ENCODE measurements at places on chromosomes 11 and 22. TPM values are rescaled to one million over a fixed set of nuclear protein-coding genes. Genes with fewer than 3 reads are reported as not detected.

GRCh38 chr22:26374391-26375026 is 54.6 kb upstream of the ASPHD2 start:
- peaks cover 34% of the 10 kb centered on the region for H3K27me3 ChIP-seq
- H3K27ac ChIP-seq = no peak overlapping the region
- DNase-seq = no peak
- no peaks in the 10 kb centered on the region for H3K36me3 ChIP-seq
- no peak overlapping the region for H3K4me3 ChIP-seq

DNA sequence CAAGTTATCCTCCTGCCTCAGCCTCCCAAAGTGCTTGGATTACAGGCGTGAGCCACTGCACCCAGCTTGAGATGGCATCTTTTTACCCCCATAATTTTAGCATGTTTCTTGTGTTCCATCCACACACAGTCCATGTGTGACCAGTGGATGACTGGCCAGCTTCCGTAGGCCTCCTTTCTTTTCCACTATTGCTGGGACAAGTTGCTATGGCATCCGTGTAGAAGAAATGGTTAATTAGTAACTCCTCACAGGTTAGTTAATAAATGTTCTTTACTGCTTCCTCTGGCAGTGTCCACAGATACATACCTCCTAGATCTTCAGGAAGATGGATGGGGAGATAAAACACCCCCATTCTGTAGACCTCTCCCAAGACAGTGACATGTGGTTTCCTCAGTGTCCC is 154.3 kb upstream of the RASSF10 start:
- H3K27ac ChIP-seq = no peak overlapping the region

DNA sequence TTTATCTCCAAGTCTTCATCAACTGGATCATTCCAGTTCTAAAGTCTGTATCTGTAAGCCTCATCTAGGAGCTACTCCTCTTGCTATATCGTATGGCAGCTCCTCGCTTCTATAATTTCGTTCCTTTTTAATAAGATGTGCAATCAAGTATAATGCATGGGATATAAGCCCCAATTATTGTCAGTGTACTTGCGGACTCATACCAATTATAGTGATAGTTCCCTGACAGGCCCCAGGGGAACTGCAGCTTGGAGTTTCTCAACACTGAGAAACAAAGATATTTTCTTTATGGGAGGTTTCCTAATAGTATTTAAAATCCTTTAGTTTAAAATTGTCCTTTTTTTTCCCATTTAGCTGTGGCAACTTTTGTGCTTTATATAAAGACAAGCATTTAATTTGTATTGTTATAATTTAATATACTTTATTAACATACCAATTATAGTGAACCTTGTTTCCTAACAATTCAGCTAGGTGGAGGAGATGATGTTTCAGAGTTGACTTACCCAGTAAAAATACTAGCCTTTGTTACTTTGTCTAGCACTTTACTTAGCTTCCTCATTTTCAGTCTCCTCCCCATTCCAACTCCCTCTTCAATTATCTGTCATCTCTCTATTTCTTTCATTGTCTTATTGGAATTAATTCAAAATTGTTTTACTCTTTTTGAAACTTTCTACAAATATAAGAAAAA is 25.3 kb upstream of the DDX17 start:
- peak overlapping the region; percentile 71 for H3K4me3 ChIP-seq
- H3K36me3 ChIP-seq = peaks cover 6% of the 10 kb centered on the region
- peak overlapping the region; percentile 92 for H3K27ac ChIP-seq
- no peak for DNase-seq
- peaks cover 5% of the 10 kb centered on the region for H3K4me1 ChIP-seq
- no peaks in the 10 kb centered on the region for H3K27me3 ChIP-seq

DNA sequence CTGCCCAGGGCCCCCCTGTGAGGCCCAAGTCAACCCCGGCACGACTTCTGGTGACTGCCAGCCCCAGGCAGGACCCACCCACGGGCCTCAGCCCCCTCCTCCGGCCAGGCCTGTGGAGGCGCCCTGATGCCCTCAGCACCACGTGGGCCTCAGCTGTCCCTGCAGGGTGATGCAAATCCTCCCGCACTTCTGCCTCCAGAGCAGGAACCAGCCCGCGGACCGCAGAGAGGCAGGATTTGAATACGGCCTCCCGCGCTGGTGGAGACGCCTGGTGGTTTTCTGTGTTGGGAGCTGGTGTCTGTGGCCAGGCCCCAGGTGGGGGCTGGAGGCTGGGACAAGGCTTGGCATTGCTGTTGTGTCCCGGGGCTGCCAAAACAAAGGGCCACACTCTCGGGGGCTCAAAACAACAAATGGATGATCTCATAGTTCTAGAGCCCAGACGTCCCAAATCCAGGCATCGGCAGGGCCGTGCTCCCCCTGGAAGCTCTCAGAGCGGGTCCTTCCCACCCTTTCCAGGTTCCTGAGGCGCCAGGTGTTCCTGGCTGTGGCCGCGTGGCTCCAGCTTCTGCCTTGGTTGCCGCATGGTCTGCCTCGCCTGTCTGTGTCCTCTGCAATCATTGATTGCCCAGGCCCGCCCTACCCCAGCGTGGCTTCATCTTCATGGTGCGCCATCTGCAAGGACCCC is 19.4 kb downstream of the TRPM5 start:
- no peak overlapping the region for H3K4me3 ChIP-seq
- H3K27me3 ChIP-seq = no peaks in the 10 kb centered on the region
- H3K4me1 ChIP-seq = no peaks in the 10 kb centered on the region
- DNase-seq = no peak
- no peak overlapping the region for H3K27ac ChIP-seq

- H3K27ac ChIP-seq = peak overlapping the region; percentile 60
- H3K4me1 ChIP-seq = peaks cover 50% of the 10 kb centered on the region
- no peak for DNase-seq
- no peak overlapping the region for H3K4me3 ChIP-seq
- peaks cover 1% of the 10 kb centered on the region for H3K36me3 ChIP-seq
These were observed 7.1 kb downstream of the MYEOV start for GRCh38 chr11:69301081-69301454.

DNA sequence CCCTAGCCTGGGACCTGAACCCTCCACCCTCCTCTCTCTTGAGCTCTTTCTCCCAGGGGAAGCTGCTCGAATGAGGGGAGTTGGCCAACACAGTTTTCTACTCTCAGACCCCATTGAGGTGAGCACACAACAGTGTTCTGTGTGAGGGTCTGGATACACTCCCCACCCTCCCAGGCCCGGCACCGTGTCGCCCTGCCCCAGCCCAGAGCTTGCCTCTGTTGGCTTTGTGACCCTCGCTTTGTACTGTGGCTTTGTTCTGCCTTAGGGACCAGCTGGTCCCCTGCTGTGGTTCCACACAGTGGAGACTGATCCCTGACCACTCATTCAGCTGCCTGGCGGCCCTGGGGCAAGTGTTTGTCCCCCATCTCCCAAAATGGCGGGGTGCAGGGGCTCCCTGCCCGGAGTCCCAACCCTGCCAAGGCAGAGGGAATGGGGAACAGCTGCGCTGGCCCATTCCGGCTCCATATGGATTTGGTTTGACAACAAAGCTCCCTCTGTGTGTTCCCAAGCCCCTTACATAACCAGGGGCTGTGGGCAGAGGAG is 8.3 kb downstream of the ST3GAL4 start:
- DNase-seq = no peak
- H3K36me3 ChIP-seq = no peaks in the 10 kb centered on the region
- peaks cover 3% of the 10 kb centered on the region for H3K4me1 ChIP-seq
- no peaks in the 10 kb centered on the region for H3K27me3 ChIP-seq
- no peak overlapping the region for H3K4me3 ChIP-seq

- H3K36me3 ChIP-seq = no peaks in the 10 kb centered on the region
- no peaks in the 10 kb centered on the region for H3K27me3 ChIP-seq
- peaks cover 5% of the 10 kb centered on the region for H3K4me1 ChIP-seq
These were observed 84.1 kb downstream of the FBLN1 start for GRCh38 chr22:45586651-45587405.

GRCh38 chr11:44997566-44997965 is 46.9 kb upstream of the TP53I11 start:
- peaks cover 7% of the 10 kb centered on the region for H3K27me3 ChIP-seq
- H3K4me3 ChIP-seq = no peak overlapping the region
- no peaks in the 10 kb centered on the region for H3K36me3 ChIP-seq
- H3K27ac ChIP-seq = no peak overlapping the region
- no peak for DNase-seq

GRCh38 chr11:123194337-123195187 is 486 bp downstream of the CLMP start:
- H3K4me1 ChIP-seq = peaks cover 12% of the 10 kb centered on the region
- no peaks in the 10 kb centered on the region for H3K36me3 ChIP-seq
- DNase-seq = no peak
- H3K27me3 ChIP-seq = peaks cover 79% of the 10 kb centered on the region
- H3K4me3 ChIP-seq = peak overlapping the region; percentile 56

GRCh38 chr11:125443767-125444311 is 52.2 kb downstream of the FEZ1 start:
- H3K4me3 ChIP-seq = no peak overlapping the region
- no peaks in the 10 kb centered on the region for H3K36me3 ChIP-seq
- no peak overlapping the region for H3K27ac ChIP-seq

DNA sequence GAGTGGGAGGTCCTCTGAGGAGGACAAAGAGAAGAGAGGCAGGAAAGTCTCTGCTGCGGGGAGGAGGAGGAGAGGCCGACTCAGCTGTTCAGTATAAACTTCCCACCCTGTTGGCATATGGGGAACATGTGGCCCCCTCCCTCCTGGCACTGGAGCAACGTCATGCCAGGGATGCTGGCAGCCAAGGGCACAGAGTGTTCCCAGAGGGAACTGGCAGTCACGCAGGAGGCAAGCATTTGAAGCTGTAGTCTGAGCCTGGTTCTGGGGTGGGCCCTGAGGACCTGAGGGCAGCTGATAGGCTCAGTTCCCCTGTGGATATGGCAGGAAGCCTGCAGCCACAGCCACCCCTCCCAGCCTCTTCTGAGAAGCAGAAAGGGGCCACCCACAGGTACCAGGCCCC is 67.1 kb upstream of the TSPAN18 start:
- H3K27me3 ChIP-seq = peaks cover 14% of the 10 kb centered on the region
- H3K4me1 ChIP-seq = peaks cover 20% of the 10 kb centered on the region
- DNase-seq = no peak
- no peaks in the 10 kb centered on the region for H3K36me3 ChIP-seq

GRCh38 chr11:65440831-65441499 is 18.4 kb downstream of the NEAT1 start:
- no peak for DNase-seq
- H3K4me1 ChIP-seq = peaks cover 54% of the 10 kb centered on the region
- peaks cover 52% of the 10 kb centered on the region for H3K36me3 ChIP-seq
- H3K4me3 ChIP-seq = peak overlapping the region; percentile 48
- H3K27ac ChIP-seq = peak overlapping the region; percentile 87

- no peak for DNase-seq
- peaks cover 59% of the 10 kb centered on the region for H3K4me1 ChIP-seq
- no peaks in the 10 kb centered on the region for H3K27me3 ChIP-seq
- peaks cover 36% of the 10 kb centered on the region for H3K36me3 ChIP-seq
- H3K4me3 ChIP-seq = no peak overlapping the region
- peak overlapping the region; percentile 92 for H3K27ac ChIP-seq
These were observed 7.5 kb downstream of the MALAT1 start for GRCh38 chr11:65506290-65506771.

DNA sequence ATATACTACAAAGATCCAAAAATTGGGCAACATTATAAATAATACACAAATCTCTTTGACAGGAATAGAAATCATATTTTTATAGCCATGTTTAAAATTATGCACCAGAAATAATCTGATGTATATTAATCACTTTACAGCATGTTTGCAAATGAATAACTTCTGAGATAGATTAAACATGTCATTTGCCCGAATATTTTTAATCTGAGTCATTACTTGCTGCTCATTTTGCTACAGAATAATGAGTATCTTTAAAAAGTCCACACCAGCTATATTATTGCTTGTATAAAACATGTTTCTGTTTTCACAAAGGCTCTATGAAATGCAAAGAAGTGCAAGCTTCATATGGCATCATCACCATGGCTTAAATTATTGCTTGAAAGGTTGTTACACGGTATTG is 336.8 kb downstream of the GUCY1A2 start:
- no peaks in the 10 kb centered on the region for H3K36me3 ChIP-seq
- no peak overlapping the region for H3K4me3 ChIP-seq
- H3K4me1 ChIP-seq = no peaks in the 10 kb centered on the region
- H3K27ac ChIP-seq = no peak overlapping the region

- H3K4me1 ChIP-seq = peaks cover 1% of the 10 kb centered on the region
- no peaks in the 10 kb centered on the region for H3K36me3 ChIP-seq
- no peak for DNase-seq
These were observed 16.5 kb downstream of the SYT13 start for GRCh38 chr11:45269678-45270077.

DNA sequence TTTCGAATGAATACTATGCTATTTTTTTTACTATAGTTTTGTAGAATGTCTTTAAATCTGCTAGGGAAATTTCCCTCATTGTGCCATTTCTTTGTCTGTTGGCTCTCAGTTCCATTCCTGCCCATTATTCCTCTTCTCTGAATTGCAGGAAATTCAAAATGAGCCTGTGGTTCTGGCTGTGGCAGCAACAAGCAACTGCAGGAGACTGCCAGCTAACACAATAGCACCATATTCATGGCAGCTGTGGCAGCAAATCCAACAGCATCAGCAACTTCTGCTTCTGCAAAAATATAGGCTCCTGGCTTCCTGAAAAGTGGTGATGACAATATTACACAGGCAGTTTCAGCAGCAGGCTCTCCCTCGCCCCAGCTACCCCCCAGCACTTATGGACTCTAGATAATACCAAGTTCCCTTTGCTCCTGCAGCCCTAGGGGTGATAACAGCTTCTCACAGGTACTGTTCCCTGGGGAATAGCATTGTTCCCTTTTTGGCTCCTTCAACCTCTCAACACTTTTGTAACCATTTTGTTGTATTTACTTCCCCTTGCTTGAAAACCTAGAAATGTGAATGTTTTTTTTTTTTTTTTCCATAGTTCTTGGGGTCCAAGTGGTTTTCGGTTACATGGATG is 9.3 kb downstream of the PATE4 start:
- H3K4me3 ChIP-seq = no peak overlapping the region
- peaks cover 2% of the 10 kb centered on the region for H3K36me3 ChIP-seq
- H3K27ac ChIP-seq = no peak overlapping the region

DNA sequence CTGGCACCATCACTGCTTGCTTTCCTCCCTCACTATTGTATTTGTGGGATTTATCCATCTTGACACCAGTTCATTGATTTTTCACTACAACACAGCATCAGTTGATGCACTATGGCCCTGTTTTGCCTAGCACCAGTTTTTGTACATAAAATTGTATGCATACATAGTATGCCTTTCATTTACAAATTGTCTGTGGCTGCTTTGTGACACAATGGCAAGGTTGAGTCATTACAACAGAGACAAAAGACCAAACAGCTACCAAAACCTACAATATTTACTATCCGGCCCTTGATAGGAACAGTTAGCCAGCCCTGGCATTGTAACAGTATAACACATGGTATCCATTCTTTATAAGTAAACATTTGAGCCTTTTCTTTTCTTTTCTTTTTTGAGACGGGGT is 150.3 kb downstream of the LDLRAD3 start:
- H3K36me3 ChIP-seq = no peaks in the 10 kb centered on the region
- H3K27me3 ChIP-seq = peaks cover 19% of the 10 kb centered on the region
- DNase-seq = no peak

- H3K4me3 ChIP-seq = no peak overlapping the region
- no peaks in the 10 kb centered on the region for H3K27me3 ChIP-seq
- no peaks in the 10 kb centered on the region for H3K4me1 ChIP-seq
- H3K36me3 ChIP-seq = no peaks in the 10 kb centered on the region
These were observed 102.4 kb downstream of the ME3 start for GRCh38 chr11:86570020-86570419.

- peaks cover 5% of the 10 kb centered on the region for H3K27me3 ChIP-seq
- no peak for DNase-seq
- no peak overlapping the region for H3K4me3 ChIP-seq
- H3K36me3 ChIP-seq = no peaks in the 10 kb centered on the region
- H3K27ac ChIP-seq = no peak overlapping the region
These were observed 24.5 kb downstream of the RTL6 start for GRCh38 chr22:44473580-44473979.

OR52E8 gene
- not detected for total RNA-seq

RBX1 gene
- total RNA-seq = 106 TPM

AQP11 gene
- total RNA-seq = 0.38 TPM

MAPK8IP1 gene
- total RNA-seq = 0.83 TPM

SLC43A3 gene
- 255 TPM for total RNA-seq

CRYBB1 gene
- total RNA-seq = not detected

TBX10 gene
- not detected for total RNA-seq

SLC25A18 gene
- total RNA-seq = not detected

Data from activated CD4-positive, alpha-beta T cell treated with anti-CD3 and anti-CD28 coated beads, Interleukin-2, amount 10 ng/mL, durations not matched to agents 24 days and 14 days (primary cell).